Activated T-helper 1 cell treated with Interleukin-2 at 50 U/mL for 16 hours (primary cell): ENCODE measurements at places on chromosomes 6 and 20.

DNA sequence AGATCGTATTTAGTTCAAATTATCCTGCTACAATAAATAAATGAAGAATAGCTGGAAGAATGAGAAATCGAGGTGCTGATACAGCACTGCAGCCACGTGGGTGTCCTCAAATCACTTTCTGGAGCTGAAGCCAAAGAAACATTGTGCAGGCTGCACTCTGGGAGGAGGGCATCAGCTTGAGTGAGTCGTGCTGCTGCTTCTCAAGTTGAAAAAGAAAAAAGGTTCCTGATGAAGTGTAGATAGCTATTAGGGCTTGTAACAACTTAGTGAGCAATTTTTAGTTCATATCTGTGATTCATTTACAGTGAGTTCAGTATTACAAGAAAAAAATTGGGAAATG is 40.5 kb downstream of the DSE start:
- DNase-seq: no peak

DNA sequence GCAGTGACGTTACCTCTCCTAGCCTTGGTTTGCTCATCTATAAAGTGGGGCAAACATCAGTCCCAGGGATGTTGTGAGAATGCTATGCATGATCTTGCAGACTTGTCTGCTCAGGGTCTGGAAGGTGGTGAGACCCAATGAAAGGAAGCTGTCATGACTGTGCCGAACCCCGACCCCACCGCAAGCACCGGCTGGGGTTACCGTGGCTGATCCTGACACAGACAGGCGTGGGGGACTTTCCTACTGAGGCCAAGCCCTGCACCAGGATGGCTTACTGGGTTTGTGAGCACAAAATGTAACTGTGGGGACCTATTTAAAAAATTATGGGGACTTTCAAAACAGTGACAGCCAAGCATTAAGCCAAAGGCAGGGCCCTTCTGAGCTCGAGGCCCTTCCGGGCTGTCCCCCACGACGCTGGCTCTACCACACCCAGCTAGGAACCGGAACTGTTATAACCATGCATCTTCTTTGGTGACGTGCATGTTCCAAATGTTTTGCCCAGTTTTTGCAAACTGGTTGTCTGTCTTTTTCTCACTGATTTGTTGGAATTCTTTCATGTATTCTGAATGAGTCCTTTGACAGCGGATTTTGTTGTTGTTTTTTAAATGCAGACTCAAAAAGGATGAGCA is 76.6 kb upstream of the PMEPA1 start:
- DNase-seq: no peak

GRCh38 chr20:47817573-47817972 is 32.3 kb upstream of the SULF2 start:
- DNase-seq: no peak

DNA sequence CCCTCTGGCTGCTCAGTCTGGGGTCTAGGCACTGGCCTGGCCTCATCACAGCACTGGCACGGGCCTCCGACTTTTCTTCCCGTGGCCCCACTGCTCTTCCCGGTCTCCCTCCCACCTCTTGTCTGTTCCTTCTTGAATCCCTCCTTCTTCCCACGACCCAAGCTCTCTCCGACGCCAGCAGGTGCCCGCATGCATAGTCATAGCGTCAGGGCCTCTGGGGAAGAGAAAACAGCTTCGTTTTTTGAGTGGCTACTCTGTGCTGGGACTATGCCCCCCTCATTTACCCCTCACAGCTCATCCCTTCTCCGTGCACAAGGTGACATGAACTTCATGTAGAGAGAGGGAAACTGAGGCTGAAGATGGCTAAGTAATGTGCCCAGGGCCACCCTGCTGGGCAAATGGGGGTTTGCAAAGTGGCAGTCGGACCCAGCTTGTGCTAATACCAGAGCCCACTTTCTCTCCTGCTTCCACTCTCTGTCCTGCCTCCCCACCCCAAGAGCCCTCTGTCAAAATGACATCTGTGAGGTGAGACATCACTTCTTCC is 59.2 kb downstream of the SYNJ2 start:
- no peak for DNase-seq

DNA sequence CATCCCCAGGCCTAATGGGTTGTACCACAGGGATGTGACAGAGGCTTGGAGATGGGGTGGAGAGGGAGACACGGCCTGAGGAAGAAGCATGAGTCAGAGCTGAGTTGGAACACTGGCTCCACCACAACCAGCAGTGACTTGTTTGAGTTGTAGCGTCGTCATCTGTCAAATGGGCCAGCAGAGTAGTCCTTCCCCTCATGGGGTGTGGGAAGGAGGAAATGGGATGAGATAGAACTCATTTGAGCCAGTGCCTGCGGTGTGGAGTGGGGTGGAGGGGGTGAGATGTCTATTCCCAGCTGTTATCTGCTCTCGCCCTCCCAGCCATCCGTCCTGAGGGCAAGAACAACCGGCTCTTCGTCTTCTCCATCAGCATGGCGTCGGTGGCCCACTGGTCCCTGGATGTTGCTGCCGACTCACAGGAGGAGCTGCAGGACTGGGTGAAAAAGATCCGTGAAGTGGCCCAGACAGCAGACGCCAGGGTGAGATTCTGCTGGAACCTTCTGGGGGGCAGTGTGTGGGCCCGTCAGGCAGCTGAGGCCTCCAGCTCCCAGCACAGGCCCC is 32.5 kb downstream of the PLCG1 start:
- DNase-seq: no peak

DNA sequence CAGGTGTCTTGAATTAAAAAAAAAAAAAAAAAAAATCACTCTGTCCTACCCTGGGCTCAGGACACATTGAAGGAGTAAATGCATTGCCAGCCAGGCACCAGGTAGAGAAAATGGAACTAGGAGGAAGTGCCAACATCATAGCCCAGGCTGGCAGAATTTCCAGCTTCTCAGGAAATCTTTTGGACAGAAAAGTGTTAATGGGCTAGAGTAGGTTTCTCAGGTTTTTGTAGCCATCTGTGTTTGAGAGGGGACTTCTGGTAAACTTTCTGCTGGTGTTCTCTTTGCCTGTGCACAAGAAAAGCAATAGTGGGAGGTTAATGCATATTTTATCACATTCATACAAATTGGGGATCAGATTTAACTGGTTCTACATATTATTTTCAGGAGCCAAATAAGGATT is 678.3 kb upstream of the NRSN1 start:
- DNase-seq: no peak

- DNase-seq: no peak
These were observed 61.9 kb downstream of the CBFA2T2 start for GRCh38 chr20:33551778-33552177.

DNA sequence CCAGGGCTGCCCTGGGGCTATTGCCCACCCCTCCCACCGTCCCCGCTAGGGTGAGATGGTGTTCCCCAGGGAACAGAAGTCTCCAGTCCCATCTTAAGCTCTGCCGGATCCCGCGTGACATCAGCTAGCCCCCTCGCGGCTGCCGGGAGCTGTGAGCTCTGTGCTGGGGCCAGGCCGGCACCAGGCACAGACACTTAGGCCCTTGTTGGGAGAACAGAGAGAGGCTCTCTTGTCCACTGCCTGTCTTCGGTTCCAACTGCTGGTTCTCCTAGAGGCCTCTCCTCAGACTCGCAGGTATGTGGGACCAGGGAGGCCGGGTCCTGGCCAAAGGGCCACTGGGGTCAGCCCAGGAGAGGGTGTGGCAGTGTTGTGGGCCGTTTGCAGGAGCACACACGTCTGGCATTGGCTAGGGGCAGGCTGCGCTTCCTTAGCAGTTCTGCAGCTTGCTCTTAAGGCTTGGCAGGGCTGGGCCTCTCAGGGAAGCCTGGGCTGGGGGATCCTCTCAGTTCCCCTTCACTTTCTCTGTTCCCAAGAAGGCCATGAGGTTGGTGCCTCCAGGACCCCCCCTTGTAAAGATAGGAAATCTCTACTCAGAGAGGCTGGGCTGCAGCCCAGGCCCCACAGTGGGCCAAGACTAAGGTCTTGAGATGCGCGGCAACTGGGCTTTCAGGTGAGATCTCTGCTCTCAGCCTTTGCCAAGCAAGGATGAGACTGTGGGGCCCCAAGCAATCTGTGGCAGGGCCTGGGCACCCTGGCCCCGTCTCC is 6.3 kb downstream of the SGK2 start:
- no peak for DNase-seq

GRCh38 chr6:24493945-24494820 is 586 bp upstream of the ALDH5A1 start:
- no peak for DNase-seq

DNA sequence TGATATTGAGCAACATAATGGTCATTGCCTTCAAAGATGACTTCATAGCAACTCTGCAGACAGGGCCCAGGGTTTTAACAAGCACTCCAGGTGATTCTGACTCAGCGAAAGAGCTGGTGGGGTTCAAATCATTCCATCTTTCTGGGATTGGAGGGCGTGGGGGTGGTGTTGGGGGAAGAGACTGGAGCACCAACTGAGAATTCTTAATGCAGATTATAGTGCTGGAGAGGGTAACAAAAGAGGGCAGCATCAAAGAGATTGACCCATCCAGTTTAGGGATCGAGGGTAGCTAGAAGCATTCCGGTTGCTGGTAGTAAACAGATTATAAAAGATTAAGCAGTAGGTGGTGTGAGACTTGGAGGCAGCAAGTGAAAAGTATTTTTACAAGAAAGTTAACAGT is 15.9 kb downstream of the PFDN4 start:
- DNase-seq: no peak

DNA sequence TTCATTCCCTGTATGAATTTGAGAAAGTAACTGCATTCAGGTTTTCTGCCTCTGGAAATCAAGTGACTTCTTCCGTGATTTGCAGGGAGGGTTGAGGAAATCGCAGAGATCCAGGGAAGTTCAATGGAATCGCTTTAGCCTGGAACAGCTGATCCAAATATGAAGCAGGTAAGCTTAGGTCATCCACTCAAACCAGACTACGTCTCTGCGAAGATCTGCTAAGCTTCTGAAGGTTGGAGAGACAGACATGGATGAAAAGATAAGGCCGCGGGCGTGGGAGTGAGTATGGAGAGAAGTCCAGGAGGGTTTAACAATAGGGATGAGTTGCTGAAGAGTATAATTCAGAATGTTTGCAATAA is 34.2 kb upstream of the BTN3A2 start:
- no peak for DNase-seq

DNA sequence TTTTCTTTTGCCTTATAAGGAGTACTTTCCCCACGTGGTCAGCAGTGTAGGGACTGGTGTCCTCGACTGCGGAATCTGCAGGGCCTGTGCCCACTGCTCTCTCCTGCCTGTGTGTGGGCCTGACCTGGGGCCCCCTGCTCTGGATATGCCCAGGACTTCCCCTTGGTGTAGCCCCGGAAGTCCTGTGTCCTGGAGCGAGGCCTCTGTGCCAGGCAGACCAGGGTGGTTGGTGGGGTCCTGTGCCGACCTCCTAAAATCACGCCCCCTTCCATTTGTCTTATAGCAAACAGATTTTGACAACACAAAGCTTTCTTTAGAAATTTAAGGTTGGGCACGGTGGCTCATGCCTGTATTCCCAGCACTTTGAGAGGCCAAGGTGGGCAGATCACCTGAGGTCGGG is 64.2 kb downstream of the DLL1 start:
- no peak for DNase-seq

- peak; percentile 4 for DNase-seq
These were observed 24.4 kb downstream of the CNBD2 start for GRCh38 chr20:35992713-35993335.

DNA sequence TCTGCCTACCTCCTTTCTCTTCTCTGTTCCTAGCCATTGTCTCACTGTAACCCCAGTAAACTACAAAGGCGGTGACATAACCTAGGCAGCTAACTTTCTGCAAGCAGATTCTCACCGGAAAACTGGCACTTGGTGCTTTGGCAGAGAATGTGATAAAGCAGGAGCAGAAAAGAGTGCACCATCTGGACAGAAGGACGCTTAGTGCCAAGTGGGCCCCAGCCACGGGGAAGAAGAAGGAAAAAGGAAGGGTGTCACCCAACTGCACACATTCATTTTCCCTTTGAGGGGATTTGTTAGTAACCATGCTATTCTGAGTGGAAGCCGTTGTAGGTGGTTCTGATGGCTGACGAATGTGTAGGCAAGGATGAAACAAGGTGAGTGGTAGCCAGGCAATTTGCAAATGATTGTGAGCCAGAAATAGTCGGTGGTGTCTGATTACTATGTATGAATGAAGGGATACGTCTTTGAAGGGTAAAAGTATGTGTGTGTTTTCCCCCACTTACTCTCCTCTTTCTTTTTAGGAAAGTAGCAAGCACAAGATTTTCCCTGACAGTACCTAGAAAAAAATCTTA is 148.3 kb upstream of the STXBP5 start:
- no peak for DNase-seq

DNA sequence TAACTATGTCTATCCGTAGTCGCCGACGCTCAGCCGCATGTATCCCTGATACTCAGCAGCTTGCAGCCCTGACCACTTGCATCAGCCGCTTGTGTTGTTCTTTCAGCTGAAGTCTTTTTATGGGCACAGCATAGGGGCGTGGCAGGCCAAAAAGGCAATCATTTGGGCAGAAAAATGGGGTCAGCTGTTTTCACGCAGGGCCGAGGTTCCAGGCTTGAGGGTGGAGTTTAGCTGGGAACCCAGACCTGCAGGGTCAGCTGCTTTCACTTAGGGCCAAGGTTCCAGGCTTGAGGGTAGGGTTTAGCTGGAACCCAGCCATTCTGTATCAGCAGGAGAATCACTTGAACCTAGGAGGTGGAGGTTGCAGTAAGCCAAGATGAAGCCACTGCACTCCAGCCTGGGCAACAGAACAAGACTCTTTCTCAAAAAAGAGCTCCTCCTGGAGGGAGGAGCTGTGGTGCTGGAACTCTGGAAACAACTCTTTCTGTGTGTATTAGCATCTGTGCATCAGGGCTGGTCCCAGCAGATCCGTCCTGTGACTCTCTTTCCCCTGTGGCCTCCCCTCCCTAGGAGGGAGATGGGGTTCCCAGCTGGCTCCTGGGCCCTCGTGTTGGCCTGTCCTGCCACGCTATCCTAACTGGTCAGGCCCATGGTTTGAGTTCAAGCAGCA is 56.9 kb upstream of the PRND start:
- DNase-seq: no peak

- DNase-seq: no peak
These were observed 123.3 kb upstream of the COL21A1 start for GRCh38 chr6:56370561-56371211.

DNA sequence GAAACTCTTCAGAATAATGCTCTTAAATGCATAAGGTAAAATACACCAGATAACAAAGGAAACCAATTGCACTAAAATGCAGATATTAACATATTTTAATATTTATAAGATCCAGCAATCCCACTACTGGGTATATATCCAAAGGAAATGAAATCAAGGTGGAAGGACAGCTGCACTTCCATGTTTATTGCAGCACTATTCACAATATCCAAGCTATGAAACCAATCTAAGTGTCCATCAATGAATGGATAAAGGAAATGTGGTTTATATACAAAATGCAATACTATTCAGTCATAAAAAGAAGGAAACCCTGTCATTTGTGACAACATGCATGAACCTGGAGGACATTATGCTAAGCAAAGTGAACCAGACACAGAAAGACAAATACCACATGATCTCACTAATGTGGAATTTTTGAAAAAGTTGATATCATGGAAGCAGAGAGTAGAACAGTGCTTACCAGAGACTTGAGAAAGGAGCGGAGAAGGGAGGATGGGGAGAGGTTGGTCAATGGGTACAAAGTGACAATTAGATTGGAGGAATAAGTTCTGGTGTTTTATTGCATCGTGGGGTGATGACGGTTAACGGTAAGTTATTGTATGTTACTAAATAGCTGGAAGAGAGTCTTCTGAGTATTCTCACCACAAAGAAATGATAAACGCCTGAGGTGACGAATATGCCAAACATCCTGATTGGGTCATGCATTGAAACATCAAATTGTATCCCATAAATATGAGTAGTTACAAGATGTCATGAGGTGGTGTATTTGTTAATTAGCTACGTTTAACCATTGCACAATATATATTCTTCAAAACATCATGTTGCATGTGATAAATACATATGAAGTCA is 37.9 kb upstream of the RNF24 start:
- no peak for DNase-seq
